ENCODE measurements at places on chromosomes 2 and 18.

DNA sequence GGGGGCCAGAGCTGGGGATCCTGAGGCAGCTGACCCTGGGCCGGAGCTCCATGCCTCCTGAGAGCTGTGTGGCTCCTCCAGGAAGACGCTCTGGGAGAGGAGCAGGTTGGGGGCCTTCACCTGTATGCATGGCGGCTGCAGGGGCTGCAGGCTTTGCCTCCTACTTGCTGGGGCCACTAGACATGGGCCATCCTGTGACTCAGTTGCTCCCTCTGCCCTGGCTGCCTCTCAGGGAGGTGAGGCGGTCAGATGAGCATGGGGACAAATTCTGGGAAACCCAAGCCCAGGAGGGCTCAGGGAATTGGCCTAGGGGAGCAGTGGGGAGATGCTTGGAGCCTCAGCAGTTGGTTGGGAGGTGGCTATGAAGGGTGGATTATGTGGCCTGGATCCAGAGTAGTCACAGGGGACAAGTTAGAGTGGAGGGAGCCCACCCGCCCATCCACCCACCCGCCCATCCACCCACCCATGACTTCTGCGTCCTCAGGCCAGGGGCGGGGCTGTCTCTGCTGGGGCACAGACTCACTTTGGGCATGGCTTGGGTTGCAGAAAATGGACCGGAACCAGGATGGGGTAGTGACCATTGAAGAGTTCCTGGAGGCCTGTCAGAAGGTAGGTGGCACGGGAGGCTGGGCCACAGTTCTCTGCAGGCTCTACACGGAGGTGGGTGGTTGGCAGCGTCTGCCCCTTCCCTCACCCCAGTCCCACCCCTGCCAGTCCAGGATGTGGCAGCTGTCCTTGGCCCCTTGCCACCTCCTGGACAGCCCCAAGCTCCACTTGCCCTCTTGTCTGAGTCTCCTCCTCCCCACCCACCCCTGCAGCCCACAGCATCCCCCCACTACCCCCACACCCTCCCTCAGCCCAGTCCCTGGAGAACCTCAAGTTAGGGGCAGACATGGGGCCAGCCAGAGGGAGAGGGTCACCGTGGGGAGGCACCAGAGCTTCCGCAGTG, 19.5 kb upstream of the FAHD2A start:
- no peak for DNase-seq

DNA sequence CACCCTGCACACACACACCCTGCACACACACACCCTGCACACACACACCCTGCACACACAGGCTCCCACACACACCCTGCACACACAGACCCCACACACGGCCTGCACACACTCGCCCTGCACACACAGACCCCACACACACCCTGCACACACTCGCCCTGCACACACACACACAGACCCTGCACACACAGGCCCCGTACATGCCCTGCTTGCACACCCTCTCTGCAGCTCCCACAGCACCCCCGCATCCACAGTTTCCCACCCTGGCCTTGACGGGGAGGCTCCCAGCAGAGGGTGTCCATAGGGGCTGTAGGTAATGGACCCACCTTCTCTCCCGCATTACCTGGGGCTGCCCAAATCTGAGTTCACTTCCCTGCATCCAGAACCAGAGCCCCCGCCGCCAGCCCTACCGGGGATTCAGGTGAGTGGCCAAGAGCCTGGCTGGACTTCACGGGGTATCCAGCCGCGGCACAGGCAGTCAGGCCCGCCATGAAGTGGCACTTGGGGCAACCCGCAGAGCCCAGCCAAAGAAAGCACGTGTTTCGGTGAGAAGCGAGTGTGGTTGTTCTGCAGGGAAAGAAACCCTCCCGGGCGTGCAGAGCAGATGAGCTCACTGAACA, 88.6 kb upstream of the GPC1 start:
- DNase-seq: no peak

DNA sequence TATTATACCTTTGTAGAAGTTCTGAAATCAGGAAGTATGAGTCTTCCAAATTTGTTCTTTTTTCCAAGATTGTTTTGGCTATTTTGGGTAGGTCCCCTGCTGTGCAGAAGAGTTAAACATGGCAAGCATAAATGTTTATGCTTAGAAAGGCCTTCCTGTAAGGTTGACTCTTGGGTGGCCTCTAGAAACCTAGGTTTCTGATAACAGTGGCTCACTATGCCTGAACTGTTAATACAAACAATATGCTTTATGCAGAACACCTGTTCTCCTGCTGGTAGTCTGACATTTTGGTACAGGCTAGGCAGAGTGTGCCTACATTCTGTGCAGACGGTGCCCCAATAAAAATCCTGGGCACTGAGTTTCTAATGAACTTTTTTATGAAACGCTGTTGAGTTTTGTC, 10.1 kb downstream of the PTPN18 start:
- no peak for DNase-seq

DNA sequence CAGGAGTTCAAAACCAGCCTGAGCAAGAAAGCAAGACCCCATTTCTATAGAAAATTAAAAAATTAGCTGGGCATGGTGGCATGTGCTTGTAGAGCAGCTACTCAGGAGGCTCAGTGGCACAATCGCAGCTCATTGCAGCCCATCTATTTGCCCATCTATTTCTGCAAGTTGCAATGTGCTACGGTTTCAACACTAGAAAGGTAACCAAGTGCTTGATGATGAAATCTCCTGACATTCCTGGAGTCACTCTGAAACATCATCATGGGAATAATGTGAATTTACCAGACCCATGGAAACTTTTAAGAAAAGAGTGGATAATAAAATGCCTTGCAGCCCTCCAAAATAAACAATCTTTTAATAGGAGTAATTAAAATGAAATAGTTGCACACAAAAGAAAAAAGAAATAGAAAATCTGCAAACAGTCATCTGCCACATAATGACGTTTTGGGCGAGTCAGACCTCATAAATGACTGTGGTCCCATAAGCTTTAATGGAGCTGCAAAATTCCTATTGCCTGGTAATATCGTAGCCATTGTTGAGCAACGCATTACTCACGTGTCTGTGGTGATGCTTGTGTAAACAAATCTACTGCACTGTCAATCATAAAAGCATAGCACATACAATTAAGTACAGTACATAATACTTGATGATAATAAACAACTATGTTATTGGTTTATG, 46.6 kb upstream of the AMMECR1L start:
- DNase-seq: no peak

- DNase-seq: no peak
Measured at GRCh38 chr2:236101311-236101950, 66.8 kb downstream of the GBX2 start.

- DNase-seq: no peak
Measured at GRCh38 chr18:68733707-68734106, 18.8 kb upstream of the TMX3 start.

GRCh38 chr2:197431858-197432257, 3.0 kb downstream of the SF3B1 start:
- DNase-seq: no peak

DNA sequence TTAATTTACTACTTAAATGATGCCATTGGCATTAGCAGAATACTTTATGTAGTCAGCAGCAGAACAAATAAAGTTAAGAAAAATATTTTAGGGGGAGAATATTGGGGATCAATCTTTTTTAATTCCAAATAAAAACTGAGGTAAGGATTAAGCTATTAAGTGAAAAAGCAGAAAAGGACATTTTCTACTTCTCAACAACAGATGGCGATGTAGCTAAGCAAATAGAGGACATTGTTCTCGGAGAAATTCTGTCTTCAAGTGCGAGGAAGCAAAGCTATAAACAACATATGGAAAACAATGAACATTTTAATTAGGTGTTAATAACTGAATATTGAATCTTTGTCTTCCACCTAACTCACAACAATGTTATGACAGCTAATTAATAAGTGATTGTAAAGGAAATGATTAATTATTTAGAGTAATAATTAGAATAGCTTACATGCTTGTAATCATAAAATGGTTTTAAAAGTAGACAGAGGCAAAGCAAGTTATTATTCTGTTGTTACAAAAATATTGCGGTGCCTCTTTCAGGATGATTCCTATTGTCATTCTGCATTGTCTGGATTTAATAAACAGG, 32.9 kb upstream of the CCDC93 start:
- DNase-seq: no peak

- peak; percentile 45 for DNase-seq
Measured at GRCh38 chr2:152036611-152037469, 62.0 kb downstream of the CACNB4 start.

- DNase-seq: no peak
Measured at GRCh38 chr2:7847321-7847720, 834.5 kb upstream of the ID2 start.

GRCh38 chr2:230957756-230958391, 32.8 kb upstream of the GPR55 start:
- no peak for DNase-seq

- no peak for DNase-seq
Measured at GRCh38 chr18:57640236-57640635, 18.6 kb upstream of the NARS1 start.

DNA sequence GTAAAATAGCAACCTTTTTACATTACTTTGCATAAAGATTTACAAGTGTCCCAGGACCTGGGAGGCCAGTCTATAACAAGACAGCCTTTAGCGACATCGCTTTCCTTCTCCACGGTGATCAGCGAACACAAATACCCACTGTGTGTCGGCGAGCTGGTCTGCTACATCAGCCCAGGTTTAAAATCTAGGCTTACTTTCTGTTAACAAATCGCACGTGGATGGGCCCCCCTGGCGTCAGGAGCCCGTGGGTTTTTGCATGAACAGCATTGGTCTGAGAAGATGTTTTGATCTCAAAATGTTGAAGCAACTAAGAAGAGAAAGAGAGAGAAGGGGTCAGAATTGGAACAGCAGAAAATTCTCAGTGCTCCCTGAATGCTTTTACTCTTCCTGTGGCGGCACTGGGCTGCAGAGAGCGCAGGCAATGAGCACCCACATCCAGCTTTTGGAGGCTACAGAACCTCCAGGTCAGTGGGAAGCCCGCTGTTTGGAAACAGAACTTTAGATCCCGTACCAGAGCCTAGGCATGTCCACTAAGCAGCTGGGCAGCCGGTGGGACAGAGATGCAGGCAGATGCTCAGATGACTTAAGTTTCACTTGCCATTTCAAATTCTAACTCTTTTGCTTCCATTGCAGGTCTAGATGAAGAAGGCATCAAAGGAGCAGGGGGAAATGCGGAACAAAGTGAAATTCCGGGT, 32.9 kb downstream of the CYP27C1 start:
- DNase-seq: no peak

DNA sequence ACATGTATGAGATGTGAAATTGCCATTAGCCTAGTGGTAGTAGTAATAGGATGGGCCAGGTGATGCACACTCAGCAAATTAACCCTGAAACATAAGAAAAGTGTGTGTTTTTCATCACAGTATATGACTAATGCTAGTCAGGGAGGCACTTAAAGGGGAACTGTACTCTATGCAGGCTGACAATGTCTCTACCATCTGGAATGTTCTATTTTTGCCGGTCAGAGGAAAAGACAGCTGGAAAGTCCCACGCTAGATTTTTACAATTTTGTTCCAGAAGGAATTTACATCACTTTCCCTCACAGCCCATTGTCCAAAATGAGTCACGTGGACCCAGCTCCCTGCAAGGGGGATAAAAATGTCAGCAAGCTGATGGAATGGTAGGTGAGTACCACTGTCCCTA, 746.3 kb upstream of the CHAC2 start:
- DNase-seq: no peak

- DNase-seq: no peak
Measured at GRCh38 chr2:138893746-138894145, 113.6 kb upstream of the NXPH2 start.

GRCh38 chr2:61763605-61764034, 90.2 kb downstream of the FAM161A start:
- DNase-seq: peak; percentile 79

- no peak for DNase-seq
Measured at GRCh38 chr18:75802681-75803080, 375.2 kb upstream of the SMIM21 start.

DNA sequence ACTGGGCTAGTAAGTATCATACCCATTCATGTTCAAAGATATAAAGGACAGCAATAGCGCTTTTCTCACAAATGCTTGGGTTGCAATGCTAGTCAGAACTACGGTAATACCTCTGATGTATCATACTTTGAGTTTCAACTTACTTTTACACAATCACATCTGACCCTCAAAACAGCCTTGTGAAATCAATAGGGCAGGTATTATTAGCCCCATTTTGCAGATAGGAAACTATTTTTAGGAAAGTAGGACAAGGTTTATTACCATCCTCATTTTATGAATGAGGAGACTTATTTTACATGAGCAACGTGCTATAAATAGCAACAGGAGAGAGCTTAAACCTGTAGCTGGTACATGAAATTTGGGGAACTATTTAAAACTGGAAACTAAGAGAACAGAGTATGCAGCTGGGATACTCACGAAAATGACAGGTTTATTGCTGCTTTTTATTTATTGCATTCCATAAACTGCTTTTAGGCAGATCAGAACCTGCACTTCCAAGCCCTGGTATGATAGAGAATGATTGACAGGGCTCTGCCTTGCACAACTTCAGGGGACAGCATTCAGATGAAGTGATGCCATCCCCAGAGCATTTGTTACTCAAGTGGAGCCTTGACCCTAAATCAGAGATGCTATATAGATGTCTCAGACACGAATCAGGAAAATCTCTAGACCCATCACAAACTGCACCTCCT, 42.4 kb upstream of the PPM1B start:
- no peak for DNase-seq

DNA sequence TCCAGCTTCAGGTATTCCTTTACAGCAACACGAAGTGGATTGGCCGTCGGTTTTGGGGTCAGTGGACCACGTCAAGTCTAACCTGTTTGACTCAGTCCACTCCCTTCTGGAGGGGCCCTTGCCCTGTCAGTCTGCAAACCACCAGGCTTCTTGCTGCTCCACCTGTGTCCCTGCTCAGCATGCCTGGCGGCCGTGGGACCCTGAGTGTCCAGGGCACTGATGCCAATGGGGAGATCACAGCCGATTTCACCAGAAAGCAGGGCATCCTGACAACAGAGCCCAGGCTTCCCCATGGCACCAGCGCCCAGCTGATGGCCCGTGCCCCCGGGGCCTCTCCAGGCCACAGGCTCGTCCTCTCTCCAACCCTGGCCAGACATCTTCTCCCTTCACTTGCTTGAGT, 41.2 kb upstream of the HS6ST1 start:
- no peak for DNase-seq

DNA sequence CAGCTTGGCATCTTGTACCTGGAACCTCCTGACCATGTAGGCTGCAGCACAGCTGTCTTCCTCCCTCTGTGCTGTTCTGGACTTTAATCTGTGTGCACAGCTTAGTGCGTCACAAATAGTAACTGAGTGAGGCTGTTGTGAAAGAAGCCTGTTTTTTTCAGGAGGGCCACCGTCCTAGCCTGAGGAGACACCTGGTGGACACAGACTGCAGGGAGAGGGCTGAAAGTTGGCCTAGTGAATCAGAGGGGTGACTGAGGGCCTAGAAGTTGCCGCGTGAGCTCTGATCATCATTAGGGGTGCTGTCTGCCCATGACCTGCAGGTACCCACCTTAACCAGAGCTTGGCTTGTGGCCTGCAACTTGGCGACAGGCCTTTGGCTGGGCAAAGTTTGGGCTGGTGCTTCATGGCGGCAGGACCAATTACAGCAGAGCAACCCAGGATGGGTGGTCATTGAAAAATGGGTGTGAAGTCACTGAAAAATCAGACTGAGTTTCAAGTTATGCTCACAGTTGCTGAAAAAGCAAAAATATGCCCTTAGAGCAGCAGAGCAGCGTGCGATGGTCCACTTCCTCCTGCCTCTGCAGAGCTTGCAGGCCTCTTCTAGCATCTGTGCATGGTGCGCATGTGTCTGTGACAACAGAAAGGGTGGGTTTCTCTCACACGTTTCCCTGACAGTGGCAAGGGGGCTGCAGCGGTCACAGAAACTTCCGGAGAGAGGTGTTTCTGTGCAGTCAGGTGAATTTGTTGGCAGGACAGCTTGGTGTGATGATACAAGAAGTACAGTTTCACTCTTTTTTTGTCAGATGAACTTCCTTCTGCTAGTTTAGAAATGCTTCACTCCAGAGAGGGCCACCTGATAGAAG, 9.6 kb downstream of the GDF7 start:
- no peak for DNase-seq

GRCh38 chr18:11752116-11752911, 63.2 kb downstream of the GNAL start:
- DNase-seq: no peak

Measured in NCI-H1092 (cell line).